Spleen (tissue), 13 donors: ENCODE measurements at places on chromosomes 2 and 18. TPM values are rescaled to one million over a fixed set of nuclear protein-coding genes. Genes with fewer than 3 reads are reported as not detected.
A peak's percentile ranks its signal among the peaks of the same experiment; 100 is the strongest.

GRCh38 chr2:10042301-10043161 lies 819 bp upstream of the KLF11 start:
- H3K27me3 ChIP-seq: peaks cover 4% of the 10 kb centered on the region
- peaks cover 51% of the 10 kb centered on the region for H3K4me1 ChIP-seq
- peak overlapping the region; percentile 89 for H3K27ac ChIP-seq
- H3K4me3 ChIP-seq: peak overlapping the region; percentile 86
- peaks cover 19% of the 10 kb centered on the region for H3K36me3 ChIP-seq

The POTEE gene
- total RNA-seq: 0.19 TPM

The SERPINB10 gene
- total RNA-seq: 1.7 TPM

DNA sequence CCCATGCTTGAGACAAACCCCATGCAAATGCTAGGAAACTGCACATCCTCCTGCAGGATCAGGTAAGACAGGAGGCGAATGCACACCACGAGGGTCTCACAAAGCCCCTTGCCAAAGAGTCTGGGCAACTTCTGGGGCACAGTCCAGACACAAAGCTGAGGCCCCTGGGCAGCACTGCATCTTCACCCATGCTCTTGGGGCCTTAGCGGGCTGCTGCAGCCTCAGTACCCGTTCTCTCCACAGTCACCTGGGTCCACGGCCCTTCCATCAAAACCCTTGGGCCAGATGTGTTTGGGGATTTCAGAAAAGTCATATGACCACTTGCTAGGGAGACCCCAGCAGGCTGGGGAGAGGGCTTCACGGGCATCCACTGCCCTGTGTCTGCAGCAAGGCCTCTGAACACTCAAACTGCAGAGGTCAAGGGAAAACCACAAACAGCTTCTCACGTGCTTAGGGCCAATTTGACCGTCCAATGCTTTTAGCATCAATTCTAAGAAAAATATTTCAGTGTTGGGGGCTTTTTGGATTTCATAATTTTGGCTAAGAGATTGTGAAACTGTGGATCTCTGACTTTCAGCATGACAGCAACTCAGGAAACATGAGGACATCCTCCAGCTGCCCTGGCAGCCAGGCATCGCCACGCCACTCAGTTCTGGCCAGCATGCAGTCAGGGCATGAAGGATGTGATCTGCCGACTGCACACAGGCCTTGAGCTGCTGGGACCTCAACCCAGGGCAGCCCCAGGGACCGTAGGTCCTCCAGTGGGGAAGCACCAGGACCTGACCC lies 20.0 kb downstream of the PASK start:
- H3K27ac ChIP-seq: peak overlapping the region; percentile 16
- H3K4me3 ChIP-seq: no peak overlapping the region
- H3K27me3 ChIP-seq: no peaks in the 10 kb centered on the region
- DNase-seq: peak; percentile 69

DNA sequence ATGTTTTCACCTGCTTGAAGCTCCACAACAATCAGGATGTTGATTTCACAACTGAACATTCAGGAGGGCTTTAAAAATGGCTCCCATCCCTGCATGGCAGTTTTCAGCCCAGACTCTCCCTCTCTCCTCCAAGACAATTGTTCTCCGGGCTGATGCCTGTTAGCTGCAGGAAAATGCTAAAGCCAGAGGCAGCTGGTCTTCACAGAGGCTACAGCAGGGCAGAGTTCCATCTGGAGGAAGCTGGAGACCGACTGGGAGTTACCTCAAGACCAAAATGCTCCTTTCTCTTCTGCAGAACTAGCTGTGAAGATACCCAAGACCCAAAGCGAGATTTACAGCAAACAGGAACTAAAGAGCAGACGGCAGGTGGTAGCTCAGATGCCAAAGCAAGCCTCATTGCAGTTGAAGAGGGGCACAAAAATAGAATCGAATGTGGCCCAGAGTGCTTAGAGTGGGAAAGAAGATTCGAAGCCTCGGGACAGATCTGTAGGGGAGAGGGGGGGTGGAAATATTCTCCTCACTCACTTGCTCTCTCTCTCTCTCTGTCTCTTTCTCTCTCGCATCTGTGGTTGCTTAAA lies 423.6 kb downstream of the ZNF521 start:
- H3K4me1 ChIP-seq: peaks cover 5% of the 10 kb centered on the region
- H3K36me3 ChIP-seq: no peaks in the 10 kb centered on the region
- no peaks in the 10 kb centered on the region for H3K27me3 ChIP-seq
- no peak for DNase-seq

- no peaks in the 10 kb centered on the region for H3K36me3 ChIP-seq
- peak; percentile 79 for DNase-seq
- H3K27ac ChIP-seq: no peak overlapping the region
- no peak overlapping the region for H3K4me3 ChIP-seq
- no peaks in the 10 kb centered on the region for H3K4me1 ChIP-seq
Observed at GRCh38 chr2:84741182-84741822, 139.6 kb downstream of the TRABD2A start.

The ELOA2 gene
- not detected for total RNA-seq
